8988T (cell line): ENCODE measurements at places on chromosomes 11 and 22.

DNA sequence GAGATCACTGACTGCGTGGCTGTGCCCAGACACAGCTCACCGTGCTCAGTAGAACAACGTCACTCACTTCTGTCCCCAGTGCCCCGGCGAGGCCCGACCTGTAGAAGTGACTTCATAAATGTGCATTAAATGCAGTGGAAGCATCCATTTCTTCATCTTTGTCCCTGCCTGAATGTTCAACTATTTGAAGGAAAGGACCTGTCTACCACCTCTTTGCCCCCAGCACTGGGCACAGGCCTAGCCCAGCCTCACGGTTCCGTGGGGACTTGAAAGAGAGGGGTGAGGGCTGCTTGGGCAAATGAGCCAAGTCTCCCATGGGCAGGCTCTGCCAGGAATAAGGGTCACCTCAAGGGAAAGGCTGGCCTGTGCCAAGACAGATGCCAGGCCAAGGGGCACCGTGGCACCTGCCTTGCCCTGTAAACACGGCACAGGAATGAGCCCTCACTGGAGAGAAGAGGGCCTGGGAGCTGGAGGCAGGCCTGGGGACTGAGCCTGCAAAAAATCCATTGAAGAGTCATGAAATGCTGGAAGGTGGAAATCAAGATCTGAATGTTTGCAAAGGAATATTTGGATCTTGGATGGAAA lies 845.3 kb downstream of the BRD1 start:
- DNase-seq = no peak

- DNase-seq = no peak
Measured at GRCh38 chr22:25475257-25476022, 89.0 kb upstream of the GRK3 start.

- no peak for DNase-seq
Measured at GRCh38 chr11:40130427-40130826, 1329.0 kb downstream of the LRRC4C start.

GRCh38 chr11:6828103-6828502 lies 17.4 kb upstream of the OR10A5 start:
- DNase-seq = no peak

GRCh38 chr22:50660306-50660705 lies 12.3 kb upstream of the SHANK3 start:
- no peak for DNase-seq

- no peak for DNase-seq
Measured at GRCh38 chr11:62010935-62011528, 43.6 kb upstream of the FTH1 start.

GRCh38 chr11:12794576-12795230 lies 120.5 kb downstream of the TEAD1 start:
- DNase-seq = no peak

- no peak for DNase-seq
Measured at GRCh38 chr22:22691716-22692701, 47.6 kb downstream of the GGTLC2 start.

- no peak for DNase-seq
Measured at GRCh38 chr11:130427581-130428315, 661 bp downstream of the ADAMTS8 start.

DNA sequence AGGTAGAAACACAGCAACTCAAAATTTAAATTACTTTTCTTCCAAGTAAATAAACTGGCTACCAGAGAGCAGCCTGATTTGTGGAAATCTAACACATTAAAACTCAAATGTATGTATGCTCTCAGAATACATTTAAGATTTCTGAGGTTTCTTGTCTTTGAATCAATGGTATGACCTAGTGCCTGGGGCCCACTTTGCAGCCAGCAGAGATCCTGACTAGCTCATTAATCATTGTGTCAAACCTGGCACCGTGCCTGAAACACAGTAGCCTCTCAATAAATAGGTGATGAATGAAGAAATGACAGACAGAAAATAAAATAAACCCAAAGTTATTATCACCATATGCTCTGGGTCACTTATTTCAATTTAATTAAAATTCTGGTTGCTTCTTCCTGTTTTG lies 176.2 kb upstream of the FAT3 start:
- DNase-seq = no peak

DNA sequence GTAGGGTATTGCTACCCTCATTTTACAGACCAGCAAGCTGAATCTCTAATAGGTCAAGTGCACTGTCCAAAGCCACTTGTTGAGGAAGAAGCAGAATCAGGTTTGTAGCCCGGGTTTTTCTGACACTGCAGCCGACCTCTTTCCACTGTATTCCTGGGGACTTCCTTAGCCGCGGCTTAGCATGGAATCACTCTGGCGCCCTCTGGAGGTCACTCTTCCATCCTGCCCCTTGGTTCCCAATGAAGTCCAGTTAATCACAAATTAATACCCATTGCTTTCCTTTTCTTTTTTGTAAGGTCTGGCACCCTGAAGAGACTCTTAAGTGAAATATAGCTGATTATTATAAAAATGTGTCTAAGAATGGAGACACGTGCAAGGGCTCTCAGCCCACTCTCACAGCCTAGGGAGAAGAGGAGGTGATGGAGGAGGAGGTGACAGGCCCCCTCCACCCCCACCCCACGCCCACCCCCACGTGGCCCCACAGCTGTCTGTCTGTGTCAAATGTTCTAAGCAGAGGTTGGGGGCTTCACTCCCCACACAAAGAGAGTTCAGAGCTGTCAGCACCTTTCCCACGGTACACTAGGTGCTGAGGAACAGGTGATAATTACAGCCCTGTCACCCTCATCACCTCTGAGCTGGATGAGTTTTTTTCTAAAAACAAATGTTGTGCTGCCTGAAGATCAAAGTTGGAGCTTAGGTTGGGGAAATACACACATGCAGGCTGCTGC lies 57.7 kb upstream of the DRD2 start:
- DNase-seq = peak; percentile 58

DNA sequence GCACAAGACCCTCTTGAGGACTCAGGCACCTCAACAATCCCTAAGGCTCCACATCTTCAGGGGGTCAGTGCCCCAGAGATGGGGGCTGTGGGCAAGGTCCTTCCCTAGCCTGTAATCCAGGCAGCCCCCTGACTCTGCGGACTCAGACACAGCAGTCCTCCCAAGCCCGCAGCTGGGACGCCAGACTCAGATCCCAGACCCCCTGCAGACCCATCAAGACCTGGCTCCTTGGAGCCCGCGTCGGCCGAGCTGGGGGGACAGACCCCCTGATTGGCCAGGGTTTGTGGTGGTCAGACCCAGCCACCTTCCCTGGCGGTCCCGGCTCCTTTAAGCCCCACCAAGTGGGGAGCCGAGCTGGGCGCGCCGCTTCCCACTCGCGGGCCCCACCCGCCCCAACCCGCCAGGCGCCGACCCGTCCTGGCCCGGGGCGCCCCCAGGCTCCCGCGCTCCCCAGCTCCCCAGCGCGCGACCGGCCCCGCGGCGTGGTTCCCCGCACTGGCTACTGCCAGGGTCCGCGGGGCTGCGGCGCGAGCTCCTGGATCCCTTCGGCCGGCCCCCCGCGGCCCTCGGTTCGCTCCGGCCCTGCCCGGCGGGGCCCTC lies 458 bp downstream of the OSBPL5 start:
- DNase-seq = peak; percentile 60

DNA sequence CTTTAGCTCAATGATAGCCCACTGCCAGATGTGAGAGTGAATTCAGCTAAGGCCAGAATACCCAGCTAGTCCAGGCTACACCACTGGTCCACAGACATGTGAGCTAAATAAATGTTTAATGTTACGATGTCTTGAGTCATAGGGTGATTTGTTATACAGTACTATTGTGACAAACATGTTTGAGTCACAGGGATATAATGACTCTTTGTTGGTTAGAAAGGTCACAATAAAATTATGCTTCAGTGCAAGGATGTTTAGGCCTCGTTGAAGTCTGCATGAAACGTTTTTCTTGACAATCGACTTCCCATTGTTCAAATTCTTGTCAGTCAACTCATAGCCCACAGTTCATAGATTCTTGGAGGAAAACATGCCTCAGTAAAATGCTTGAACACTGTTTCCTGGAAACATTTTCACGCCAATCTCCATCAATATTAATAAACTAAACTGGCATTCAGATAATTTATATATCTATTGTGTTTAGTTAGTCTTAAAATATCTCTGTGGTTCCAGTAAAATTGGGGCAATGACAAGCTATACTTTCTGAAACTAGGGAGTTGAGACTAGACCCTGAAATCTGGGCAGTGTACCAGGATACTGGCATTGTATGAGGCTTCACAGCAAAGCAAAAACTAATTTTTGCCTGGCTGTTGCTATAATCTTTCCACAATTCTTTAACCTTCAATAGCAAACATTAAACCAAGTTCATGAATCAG lies 650.8 kb upstream of the KIRREL3 start:
- DNase-seq = no peak

- no peak for DNase-seq
Measured at GRCh38 chr22:39298241-39298987, 21.0 kb downstream of the RPL3 start.

- no peak for DNase-seq
Measured at GRCh38 chr11:1782831-1783724, 19.4 kb upstream of the CTSD start.

- no peak for DNase-seq
Measured at GRCh38 chr11:113778111-113778910, 1.3 kb upstream of the CLDN25 start.

DNA sequence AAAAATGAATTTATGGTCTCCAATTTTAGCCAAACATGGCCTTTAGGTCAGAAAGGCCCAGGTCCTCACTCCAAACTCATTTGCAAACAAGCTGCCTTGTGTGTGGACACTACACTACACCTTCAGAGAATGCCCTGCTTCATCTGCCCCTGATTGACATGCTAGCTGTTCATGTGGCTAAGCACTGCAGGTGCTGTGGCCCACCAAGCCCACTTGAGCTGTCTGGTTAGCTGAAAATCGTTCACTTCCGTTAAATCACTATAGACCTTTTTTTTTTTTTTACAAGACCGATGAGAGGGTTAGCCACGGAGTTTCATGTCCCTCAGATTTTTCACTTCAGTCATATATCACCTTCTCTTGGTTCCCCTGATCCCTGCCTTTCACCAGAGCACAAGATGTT lies 39.3 kb downstream of the NF2 start:
- no peak for DNase-seq

DNA sequence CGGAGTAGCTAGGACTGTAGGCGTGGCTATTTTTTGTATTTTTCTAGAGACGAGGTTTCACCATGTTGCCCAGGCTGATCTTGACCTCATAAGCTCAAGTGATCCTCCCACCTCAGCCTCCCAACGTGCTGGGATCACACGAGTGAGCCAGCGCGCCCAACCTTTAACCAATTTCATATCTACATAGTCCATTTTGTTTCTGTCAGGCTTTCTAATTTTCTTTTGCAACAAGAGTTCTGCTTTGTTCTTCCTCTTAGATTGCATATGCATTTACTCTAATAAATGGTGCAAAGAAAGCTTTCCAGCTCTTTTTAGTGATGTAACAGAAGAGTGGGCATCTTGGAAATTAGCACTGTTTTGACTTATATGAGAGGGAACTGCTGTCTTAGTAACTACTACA lies 13.3 kb downstream of the RTN3 start:
- no peak for DNase-seq

DNA sequence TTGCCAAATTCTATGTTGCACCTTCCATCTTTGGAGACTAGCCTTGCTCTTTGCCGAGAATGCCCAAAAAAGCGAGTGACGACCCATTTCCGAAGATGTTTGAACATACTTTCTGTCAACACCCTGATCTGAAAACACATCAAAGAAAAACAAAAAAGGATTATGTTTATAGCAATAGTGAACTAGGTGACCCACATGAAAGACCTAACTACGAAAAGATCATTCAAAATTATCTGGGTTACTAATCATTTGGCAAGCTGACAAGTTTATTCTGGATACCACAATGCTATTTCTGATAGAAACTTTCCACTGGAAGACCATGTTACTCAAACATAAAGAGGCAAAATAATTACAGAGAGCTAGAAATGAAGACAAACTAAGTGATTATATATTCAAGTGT lies 27.0 kb downstream of the KCNJ1 start:
- DNase-seq = no peak

DNA sequence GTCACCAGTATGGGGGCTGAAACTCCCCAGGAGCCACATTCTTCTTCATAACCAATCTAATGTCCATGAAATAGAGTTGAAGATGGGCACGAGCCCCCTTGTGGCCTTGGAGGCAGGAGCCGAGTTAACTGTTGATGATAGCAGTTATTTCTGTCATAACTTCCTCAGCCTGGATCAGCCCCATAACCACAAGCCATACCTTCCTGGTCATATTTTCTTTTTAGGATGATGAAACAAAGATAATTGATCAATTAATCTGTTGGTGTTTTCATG lies 65.0 kb upstream of the TTC12 start:
- no peak for DNase-seq

- no peak for DNase-seq
Measured at GRCh38 chr22:44685384-44686056, 16.5 kb upstream of the PRR5 start.

- no peak for DNase-seq
Measured at GRCh38 chr22:45602824-45603595, 68.6 kb upstream of the ATXN10 start.

DNA sequence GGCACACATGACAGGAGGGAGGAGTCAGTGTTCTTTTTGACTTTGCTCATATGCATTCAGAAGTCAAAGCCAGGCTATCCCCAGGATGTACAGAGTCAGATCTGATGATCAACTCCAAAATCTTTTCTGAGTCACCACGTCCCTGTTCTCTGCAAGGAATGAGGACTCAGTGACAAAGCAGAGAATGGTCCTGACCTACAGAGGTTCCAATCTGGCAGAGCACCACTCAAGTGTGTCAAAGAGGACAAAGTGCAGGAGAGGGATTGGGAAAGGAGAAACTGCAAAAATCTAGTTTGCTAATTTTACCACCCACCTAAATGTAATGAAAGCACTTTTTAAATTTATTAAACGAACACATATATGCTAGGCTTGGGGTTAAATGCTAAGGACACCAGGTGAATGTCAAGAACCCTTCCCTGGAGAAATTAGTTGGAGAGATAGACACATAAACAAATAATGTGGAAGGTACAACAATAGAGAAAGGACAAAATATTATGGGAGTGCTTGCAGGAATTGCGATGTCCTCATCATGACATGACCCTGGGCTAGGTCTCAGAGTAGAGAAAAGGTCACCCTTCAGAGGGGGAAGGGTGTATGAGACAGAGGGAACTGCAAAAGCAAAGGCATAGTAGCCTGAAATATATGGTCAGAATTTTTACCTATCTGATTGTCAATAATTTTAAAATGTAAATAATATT lies 56.3 kb downstream of the MTNR1B start:
- DNase-seq = no peak

- DNase-seq = no peak
Measured at GRCh38 chr11:122273476-122274191, 157.6 kb upstream of the BLID start.

GRCh38 chr22:21915624-21916308 lies 36.9 kb downstream of the PPM1F start:
- DNase-seq = no peak

GRCh38 chr11:64103277-64103985 lies 62.5 kb downstream of the MACROD1 start:
- DNase-seq = no peak
